ENCODE measurements at places on chromosomes 6 and 20. TPM values are rescaled to one million over a fixed set of nuclear protein-coding genes. Genes with fewer than 3 reads are reported as not detected.
A peak's percentile ranks its signal among the peaks of the same experiment; 100 is the strongest.

- peak; percentile 74 for DNase-seq
Measured at GRCh38 chr6:89610149-89610642, 28.4 kb downstream of the LYRM2 start.

- DNase-seq: peak; percentile 76
Measured at GRCh38 chr6:56292505-56293181, 45.3 kb upstream of the COL21A1 start.

DNA sequence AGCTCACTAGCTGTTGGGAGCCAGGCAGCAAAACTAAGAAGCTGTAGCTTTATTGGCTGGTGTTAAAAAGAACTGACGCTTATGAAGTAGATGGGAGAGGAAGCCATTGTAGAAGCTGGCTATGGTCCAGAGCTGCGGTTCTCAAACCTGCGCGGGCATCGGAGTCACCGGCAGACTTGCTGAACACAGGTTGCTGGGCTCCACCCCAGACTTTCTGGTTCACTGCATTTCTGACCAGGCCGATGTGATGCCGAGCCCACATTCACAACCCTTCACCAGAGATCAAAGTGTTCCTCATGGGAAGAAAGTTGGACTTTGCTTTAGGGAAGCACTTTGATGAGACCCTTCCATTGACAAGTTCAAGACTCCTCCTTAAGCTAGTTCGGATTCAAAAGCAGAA, 231.6 kb downstream of the QKI start:
- DNase-seq: no peak

GRCh38 chr6:33754222-33754621, 7.5 kb upstream of the IP6K3 start:
- no peak for DNase-seq

DNA sequence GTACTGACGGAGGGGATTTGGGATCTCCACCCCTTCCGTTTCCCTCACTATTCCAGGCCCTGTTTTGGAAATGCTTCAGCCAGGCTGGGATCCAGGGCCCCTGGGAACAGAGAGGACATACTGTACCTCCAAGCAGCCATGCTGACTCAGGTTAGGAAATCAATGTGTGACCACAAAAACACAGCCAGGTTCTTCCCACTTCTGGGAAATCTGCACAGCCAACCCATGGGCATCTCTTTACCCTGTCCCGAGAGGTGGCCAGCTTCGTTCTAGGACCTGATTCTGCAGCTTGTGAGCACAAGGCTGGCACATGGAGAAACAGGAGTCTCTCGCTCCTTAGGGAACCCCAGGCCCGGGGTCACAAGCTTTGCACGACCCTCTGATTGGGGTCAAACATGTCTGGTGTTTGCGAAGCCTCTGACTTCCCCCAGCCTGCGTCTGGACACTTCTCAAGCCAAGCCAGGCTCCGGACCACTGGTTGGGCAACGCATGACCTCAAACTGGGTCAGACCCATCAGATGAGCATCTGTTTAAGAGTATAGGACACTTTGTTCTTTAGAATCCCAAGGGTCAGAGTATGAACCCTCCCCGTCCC, 8.3 kb upstream of the TTPAL start:
- DNase-seq: peak; percentile 90

The TSBP1 gene
- total RNA-seq: not detected

DNA sequence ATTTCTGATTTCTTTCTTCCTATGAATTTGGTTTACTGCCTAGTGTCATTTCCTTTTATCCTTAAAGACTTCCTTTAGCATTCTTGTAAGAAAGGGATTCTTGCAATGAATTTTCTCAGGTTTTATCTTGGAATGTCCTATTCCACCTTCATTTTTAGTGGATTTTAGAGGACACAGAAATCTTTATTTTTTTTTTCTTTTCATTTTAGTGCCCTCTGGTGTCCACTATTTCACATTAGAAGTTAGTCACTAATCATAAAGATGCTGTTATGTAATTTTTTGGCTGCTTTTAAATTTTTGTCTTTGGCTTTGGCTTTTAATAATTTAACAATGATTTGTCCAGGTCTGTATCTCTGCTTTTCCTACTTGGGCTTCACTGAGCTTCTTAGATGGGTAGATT, 28.1 kb downstream of the LMBRD1 start:
- peak; percentile 10 for DNase-seq

- peak; percentile 57 for DNase-seq
Measured at GRCh38 chr6:1527073-1527457, 82.7 kb upstream of the FOXC1 start.

The C20orf141 gene
- total RNA-seq: not detected

GRCh38 chr20:21682521-21682954, 22.9 kb upstream of the PAX1 start:
- DNase-seq: no peak

The SH3BGRL2 gene
- 35.0 TPM for total RNA-seq

The PLTP gene
- 71.7 TPM for total RNA-seq

DNA sequence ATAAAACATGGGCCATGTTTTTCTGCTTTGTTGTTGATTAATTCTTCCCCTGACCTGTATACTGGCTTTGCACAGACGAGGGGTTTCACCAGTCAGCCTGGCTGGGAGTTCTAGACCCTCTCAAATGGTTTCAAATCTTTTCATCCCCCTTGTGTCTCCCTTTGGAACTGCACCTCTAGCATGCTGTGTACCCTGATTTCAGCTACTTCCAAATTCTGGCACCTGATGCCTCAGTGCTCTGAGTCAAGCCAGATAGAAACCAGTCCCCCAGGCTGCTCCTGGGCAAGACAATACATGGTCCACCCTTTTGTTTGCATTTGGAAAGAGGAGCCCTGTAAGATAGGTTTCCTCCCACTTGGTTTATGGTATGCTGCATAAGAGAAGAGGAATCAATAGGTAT, 290.2 kb downstream of the BTBD3 start:
- peak; percentile 39 for DNase-seq

DNA sequence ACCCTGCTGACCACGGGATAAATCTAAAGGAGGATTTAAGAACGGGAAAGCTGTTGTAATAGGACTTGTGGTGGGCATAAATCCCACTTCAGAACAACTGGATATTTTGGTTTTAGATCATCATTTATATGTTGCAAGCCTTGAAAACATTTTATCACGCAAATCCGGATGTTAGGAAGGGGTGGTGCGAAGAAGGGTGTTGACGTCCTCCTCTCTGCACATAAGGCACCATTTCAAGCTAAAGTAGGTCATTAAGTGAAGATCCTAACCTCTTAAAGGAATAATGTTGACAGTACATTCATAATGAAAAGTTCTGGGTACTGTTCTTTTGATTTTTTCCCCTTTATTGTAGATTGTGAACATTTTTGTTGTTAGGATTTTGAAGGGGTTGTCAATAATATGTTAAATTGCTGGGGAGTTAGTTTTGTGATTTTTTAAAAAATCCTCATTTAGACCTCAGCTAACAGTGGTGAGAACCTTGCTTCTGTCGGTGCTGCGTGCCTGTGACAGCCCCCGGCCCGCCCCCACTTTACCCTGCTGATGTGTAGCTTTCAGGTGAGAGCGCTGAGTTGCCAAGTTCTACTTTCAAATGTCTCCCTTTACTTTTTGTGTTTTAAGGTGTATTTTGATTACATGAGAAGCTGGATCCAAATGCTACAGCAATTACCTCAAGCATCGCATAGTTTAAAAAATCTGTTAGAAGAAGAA, 88.8 kb downstream of the MAP3K4 start:
- peak; percentile 49 for DNase-seq

- DNase-seq: no peak
Measured at GRCh38 chr20:9838035-9838377, 870 bp downstream of the PAK5 start.

GRCh38 chr6:14074476-14075094, 43.0 kb upstream of the CD83 start:
- DNase-seq: no peak

The PBOV1 gene
- total RNA-seq: not detected

DNA sequence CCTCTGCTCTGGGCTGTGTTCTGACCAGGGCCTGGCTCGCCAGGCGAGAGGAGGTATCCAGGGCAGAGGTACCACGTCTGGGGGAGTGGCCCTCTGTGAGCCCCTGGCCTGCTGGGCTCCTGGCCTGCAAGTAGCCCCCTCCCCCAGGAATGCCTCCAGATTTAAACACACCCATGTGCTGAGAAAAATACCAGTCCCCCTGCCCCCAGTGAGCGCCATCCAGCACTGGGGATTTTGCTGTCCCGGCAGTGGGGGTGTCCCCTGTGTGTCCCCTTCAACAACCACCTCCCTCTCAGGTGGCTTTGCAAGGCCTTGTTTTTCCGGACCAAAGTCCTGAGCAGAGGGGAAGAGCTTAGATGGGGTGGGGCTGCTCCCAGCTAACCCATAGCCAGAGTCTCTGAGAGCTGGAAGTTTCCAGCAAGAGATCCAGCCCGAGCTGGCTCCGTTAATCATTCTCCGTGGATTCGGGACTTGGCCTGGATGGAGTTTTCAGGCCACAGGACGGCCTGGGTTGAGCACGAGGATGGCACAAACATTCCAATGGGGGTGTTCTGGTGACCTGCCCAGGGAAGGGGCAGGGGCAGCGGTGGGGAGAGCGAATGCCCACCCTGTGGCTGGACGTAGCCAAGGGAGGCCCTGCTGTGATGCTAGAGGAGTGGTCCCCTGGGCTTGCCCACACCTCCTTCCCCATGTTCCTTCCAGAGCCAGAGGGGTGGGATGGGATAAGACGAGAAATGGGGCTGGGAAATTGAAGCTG, 29.0 kb downstream of the PCK1 start:
- DNase-seq: no peak

DNA sequence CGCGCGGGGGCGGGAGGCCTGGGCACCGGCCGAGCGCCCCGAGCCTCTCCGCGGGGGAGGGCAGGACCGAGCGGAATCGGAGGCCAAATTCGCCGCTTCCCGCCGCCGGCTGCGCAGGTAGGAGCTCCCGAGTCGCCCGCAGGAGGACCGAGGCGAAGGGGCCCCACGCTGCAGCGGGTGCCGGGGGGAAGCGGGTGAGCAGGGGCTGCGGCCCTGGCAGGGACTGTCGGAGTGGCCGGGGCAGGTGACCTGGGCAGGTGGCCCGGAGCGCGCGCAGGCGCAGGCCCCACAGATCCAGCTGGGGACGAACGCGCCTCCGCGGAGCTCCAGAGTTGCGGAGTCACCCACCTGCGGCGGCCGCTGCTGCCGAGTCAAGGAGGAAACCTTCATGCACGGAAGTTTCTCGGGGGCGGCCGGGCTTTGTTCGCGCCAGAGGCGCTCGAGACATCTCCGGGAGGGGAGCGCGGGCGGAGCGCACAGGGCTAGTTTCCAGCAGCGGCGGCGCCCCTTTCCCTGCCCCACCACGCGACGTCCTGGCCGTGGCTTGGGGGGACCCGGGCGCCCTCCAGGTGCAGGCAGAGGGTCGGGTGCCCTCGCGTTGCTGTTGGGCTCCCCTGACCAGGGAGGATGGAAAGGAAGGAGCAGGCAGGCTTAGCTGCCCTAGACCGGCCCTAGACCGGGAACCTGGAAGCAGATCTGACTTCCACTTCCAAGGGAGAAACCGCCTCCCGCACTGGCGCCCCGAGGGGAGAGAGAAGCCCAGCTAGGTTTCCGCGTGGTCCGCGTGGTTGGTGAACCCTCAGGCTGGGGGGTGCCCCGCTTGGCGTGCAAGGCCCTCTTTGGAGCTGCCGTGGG, 590 bp downstream of the SLCO4A1 start:
- DNase-seq: no peak

The PRR18 gene
- 0.12 TPM for total RNA-seq

The PRKN gene
- 28.1 TPM for total RNA-seq

DNA sequence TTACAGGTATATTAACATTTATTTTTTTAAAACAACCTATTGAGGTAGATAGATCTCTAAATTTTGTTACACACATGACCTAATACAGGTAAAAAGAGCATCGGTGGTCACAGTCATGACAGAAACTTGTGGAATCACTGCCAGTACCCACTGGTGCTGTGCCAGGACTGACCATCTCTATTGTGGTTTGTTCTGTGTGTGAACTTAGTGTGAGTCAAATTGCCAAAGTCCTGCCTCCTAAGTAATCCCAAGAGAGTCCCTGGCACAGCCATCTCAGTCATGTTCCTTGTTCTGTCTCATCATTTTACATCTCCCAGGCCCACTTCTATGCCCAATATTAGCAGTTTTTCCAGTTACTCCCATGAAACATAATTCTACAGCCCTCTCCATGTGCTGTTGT, 21.4 kb downstream of the GSTA2 start:
- DNase-seq: no peak

- peak; percentile 80 for DNase-seq
Measured at GRCh38 chr20:9270831-9271230, 201.9 kb downstream of the PLCB4 start.

DNA sequence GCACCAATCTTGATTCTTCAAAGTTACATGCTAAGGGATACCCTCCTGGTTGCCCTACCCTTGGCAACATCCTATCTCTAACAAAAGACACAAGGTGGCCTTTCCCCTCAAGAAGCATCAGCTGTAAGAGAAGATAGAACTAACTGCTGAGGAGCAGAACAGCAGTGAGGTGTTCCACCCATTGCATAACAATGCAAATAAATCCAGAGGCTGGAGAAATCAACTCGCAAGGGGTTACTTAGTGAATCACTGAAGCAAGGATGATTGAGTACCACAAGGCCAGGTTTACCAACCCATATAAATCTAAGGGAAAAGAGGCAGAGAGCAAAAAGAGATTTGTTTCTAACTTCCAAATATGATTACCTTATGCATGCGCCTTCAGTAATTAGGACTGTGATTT, 36.7 kb downstream of the F13A1 start:
- DNase-seq: no peak

GRCh38 chr20:3775457-3776108, 5.7 kb downstream of the SPEF1 start:
- DNase-seq: no peak

DNA sequence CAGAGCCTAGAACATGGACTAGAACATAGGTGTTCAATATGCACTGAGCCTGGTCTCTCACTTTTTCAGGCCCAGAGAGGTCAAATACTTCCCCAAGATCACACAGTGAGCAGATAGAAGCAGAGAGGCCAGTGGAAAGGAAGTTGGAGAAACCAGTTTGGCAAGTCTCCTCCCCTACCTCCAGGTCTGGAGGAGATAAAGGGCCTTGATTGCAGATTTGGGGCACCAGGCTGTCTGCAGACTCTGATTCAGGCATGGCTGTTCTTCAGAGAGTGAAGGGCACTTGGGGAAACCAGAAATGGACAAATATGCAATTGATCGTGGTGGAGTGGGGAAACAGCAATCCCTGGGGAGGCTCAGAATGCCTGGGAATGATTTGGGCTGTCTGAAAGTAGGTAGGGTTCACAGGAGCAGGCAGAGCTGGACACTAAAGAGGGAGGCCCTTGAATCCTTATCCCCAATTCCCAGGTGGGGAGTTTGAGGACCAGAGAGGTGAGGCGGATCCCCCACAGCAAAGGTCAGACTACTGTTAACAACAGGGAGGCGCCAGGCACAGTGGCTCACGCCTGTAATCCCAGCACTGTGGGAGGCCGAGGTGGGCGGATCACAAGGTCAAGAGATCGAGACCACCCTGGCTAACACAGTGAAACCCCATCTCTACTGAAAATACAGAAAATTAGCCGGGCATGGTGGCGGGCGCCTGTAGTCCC, 2.3 kb downstream of the PEDS1 start:
- no peak for DNase-seq

Data from cardiac muscle cell (in vitro differentiated cells and primary cell).